ENCODE measurements at places on chromosomes 3 and 15. TPM values are rescaled to one million over a fixed set of nuclear protein-coding genes. Genes with fewer than 3 reads are reported as not detected.

The LDHAL6B gene
- polyA plus RNA-seq = 0.07 TPM

The DPPA4 gene
- polyA plus RNA-seq = 1.8 TPM

The NLGN1 gene
- polyA plus RNA-seq = 1.3 TPM

DNA sequence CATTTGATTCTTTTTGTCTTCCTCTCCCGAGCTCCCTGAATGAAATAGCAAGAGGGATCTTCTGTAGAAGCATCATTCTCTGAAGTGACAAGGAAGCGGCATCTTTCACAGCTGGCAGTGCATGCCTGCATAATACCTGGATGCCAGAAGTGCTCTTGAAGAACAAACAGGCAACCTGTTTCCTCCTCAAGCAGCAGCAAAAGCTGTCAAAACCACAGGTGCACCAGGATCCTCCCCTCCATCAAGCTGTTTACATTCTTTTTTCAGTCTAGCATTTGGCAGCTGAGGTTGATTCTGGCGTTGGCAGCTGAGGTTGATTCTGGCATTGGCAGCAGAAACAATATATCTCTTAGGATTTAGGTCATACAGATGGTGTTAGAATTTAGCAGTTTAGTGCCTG is 979.0 kb downstream of the TUSC7 start:
- no peak for DNase-seq

GRCh38 chr3:53238051-53238850 is 17.6 kb downstream of the TKT start:
- no peak for DNase-seq

- no peak for DNase-seq
These were observed 176.3 kb downstream of the ERC2 start for GRCh38 chr3:56291953-56292352.

DNA sequence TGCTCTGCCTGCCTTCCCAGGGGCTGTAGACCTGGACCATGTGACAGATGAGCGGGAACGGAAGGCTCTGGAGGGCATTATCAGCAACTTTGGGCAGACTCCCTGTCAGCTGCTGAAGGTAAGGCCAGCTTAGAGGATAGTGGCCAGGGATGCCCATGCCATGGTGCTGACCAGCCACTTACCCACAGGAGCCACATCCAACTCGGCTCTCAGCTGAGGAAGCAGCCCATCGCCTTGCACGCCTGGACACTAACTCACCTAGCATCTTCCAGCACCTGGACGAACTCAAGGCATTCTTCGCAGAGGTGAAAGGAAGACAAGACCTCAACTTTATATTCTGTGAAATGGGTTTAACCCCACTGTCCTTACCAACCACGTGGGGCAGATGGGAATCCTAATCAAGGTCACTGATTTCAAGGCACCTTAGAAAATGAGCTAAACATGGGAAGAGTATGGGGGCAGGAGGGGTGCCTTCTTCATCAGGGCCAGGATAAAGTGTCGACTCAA is 26.7 kb downstream of the NBEAL2 start:
- DNase-seq = no peak

DNA sequence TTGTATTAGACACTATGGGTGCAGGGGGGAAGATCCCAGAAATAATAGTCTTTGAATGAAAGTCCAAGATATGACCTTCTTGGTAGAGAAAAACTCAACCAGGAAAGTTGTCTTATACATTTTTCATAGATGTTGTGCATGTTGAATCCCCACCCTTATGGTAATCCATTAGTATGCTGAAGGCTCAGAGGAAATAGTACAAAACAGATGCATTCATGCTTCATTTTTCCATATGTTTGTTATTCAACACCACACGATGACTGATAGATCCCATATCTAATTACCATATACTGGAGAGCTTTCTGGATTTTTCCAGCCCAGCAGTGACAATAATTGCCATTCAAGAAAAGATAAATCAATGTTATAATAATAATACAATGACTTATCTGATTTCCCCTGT is 487.4 kb downstream of the FGF12 start:
- DNase-seq = no peak

- DNase-seq = no peak
These were observed 156.0 kb downstream of the ISL2 start for GRCh38 chr15:76492538-76492937.

GRCh38 chr15:34301058-34301457 is 36.5 kb downstream of the SLC12A6 start:
- no peak for DNase-seq

GRCh38 chr3:149197669-149198068 is 24.0 kb downstream of the CP start:
- DNase-seq = no peak
